ENCODE measurements at places on chromosomes 12 and 14.

DNA sequence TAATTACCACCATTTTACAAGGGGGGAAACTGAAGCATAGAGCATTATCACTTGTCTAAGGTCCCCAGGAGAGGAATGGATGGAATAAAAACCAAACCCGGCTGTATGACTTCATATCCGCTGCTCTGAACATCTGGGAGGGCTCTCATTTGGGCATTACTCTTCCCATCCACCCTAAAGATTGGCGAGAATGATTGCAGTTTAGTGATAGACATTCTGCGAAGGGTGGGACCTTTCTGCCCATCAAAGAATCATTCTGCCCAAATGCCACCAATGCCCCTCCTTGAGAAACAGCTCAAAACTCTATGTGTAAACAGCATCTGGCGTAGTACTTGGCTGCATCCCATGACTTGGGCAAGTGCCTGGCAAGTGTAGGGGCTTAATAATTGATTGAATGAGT lies 11.6 kb downstream of the CHST11 start:
- DNase-seq: no peak

- no peak for DNase-seq
Observed at GRCh38 chr12:68119250-68119649, 40.3 kb downstream of the IFNG start.

- DNase-seq: no peak
Observed at GRCh38 chr12:25262389-25263074, 11.8 kb upstream of the KRAS start.

GRCh38 chr14:77224212-77224611 lies 42.6 kb downstream of the TMEM63C start:
- no peak for DNase-seq

DNA sequence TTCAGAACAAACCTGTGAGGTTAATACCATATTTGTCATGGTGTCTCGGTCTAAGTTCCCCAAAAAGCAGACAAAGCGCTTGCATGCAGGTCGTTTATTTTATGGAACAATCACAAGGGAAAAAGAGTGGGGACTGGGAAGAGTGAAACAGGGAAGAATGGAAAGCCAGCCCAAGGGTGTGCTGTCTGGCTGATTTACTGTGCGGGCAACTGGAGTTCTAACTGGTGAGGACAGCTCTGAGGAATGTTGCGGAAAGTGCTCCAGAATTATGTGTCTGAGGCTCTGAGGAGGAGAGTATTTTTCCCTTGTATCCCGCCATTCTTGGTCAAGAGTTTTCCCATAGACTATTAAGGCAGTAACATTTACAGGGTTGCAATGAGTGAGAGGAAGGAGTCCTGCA lies 465.4 kb downstream of the RMST start:
- no peak for DNase-seq

DNA sequence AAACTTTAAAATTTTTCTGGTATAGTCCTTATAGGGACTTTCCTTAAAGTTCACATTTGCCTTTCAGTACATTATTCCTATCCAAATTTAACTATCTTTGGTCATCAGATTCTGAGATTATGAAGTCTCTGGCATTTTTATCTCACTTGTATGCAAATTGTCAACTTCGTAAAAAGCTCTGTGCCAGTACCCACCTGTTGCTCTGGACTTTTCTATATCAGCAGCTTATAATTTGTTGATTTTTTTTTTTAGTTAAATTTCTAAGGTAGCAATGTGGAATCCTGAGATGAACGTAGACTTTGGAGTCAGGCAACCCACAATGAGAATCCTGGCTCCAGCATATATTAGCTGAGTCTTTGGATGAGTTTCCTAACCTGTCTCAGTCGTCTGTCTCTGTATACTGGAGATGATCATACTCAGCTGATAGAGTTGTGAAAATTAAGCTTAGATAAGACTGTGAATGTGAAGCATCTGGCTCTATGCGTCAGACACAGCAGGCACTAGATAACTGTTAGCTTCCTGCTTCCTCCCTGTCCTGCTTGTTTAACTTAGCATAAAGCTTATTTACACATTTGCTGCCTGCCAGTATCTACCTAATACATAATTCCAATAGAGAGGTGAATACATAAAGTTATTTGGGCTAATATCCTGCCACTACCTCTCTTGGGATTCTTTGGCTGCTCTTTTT lies 59.8 kb downstream of the MARK3 start:
- DNase-seq: no peak

GRCh38 chr14:30214014-30214413 lies 286.4 kb upstream of the PRKD1 start:
- no peak for DNase-seq

DNA sequence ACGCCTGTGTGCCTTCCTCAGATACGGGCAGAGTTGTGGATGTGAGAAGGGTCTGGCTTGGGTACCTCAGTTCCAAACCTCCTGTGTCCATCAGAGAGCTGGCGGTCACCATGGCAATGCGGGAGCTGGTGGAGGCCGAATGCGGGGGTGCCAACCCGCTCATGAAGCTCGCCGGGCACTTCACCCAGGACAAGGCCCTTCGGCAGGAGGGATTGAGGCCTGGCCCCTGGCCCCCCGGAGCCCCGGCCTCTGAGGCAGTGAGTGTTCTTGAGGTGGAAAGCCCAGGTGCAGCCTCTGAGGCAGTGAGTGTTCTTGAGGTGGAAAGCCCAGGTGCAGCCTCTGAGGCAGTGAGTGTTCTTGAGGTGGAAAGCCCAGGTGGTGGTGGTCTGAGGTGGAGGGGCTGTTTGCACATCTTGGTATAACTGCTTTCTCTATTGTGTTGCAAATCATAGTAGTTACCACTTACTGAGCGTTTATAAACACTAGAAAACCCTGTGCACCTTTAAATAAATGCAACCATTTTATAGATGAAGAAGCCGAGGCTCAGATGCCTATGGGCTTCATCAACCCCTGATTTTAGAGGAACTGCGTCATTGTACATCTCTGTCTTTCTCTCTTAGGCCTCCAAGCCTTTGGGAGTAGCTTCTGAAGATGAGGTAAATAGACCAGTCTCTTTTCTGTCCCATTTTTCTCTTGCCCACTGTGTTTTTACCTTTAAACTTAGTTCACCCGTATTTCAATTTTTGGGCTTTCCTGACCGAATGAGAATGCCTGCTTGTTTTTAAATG lies 976 bp downstream of the PEX5 start:
- DNase-seq: no peak

All from GM04503 (cell line).